ENCODE measurements at places on chromosomes 4 and X.
A peak's percentile ranks its signal among the peaks of the same experiment; 100 is the strongest.

GRCh38 chr4:101708293-101709039, 82.1 kb upstream of the BANK1 start:
- H3K27me3 ChIP-seq: no peaks in the 10 kb centered on the region

GRCh38 chr4:70943114-70943513, 40.9 kb downstream of the MOB1B start:
- DNase-seq: no peak
- H3K36me3 ChIP-seq: no peaks in the 10 kb centered on the region
- no peak overlapping the region for H3K4me3 ChIP-seq
- no peak overlapping the region for H3K27ac ChIP-seq

DNA sequence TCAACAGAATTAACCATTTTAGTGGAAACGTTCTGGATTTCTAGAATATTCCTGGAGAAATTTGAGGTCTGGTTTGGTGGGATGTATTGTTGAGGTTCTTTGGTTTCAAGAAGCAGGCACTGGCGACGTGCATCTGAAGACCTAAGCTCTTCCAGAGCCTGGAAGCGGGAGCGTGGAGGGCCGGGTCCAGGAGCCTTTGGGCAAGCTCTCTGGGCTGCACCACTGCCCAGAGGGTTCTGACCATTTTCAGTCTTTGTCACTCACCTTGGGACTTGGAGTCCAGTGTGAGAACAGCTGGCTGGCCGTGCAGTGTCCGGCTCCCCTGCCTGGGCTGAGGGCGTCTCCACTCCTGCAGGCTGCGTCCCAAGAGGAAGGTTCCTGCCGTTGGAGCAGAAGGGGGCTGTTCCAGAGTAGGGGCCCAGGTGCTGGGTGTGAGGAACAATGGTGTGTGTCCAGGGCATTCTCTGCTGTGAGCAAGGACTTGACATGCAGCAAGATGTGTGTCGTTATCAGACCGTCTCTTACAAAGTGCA, 24.0 kb downstream of the PIGG start:
- DNase-seq: no peak
- H3K4me1 ChIP-seq: no peaks in the 10 kb centered on the region
- H3K27me3 ChIP-seq: no peaks in the 10 kb centered on the region
- no peak overlapping the region for H3K4me3 ChIP-seq
- H3K36me3 ChIP-seq: peaks cover 43% of the 10 kb centered on the region
- no peak overlapping the region for H3K27ac ChIP-seq

GRCh38 chr4:172962564-172963353, 205.9 kb upstream of the GALNT7 start:
- H3K4me1 ChIP-seq: no peaks in the 10 kb centered on the region
- no peaks in the 10 kb centered on the region for H3K36me3 ChIP-seq
- no peak overlapping the region for H3K27ac ChIP-seq
- no peak for DNase-seq

DNA sequence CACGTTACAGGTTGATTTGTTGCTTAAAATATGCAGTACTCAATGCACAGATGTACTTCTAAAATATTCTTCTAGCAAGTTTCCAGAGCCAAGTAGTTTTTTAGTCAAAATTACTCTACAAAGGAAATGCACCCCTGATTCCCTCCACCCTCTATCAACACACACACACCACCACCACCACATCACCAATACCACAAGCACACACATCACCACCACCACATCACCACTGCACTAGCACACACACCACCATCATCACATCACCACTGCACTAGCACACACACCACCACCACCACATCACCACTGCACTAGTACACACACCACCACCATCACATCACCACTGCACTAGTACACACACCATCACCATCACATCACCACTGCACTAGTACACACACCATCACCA, 105.2 kb upstream of the FRG1 start:
- H3K4me1 ChIP-seq: no peaks in the 10 kb centered on the region
- DNase-seq: no peak
- no peaks in the 10 kb centered on the region for H3K36me3 ChIP-seq

DNA sequence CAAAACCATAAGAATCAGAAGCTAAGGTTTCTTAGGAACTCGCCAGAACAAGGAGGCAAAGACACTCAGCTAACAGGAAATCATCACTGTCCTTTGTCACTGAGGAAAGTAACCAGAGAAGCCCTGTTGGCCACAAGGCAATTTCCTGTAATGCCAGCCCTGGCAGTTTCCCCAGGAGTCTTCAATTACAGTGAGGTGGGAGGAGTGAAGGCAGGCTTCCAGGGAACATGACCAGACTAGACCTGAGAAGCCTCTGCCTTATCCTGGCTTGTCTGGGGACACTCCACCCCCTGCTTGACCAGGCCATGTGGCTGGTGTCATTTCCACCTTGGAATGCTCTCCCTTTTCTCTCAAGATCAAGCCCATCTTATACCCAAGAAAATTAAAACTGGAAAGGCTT, 125.3 kb downstream of the COL4A6 start:
- H3K27me3 ChIP-seq: no peaks in the 10 kb centered on the region
- DNase-seq: no peak
- no peaks in the 10 kb centered on the region for H3K36me3 ChIP-seq
- H3K4me3 ChIP-seq: no peak overlapping the region
- no peak overlapping the region for H3K27ac ChIP-seq

DNA sequence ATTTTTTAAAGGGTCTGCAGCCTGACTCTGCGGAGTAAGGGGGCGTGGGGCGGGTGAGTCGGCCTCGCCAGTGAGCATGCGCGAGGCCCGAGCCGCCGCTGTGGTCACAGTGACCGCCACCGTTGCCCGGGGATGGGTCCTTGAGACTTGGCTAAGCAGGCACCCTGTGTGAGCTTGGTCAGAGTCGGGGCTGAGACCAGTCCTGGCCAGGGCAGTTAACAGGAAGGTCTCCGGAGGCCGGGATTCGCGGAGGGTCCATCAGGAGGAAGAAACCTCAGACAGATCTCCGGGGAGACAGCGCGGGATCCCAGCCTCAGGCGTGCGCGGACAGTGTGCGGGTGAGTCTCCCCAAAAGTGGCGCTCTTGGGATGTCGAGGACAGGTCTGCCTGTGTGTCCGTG, 1384.4 kb upstream of the PCDH10 start:
- no peak for DNase-seq
- no peaks in the 10 kb centered on the region for H3K4me1 ChIP-seq
- H3K27me3 ChIP-seq: no peaks in the 10 kb centered on the region
- H3K27ac ChIP-seq: no peak overlapping the region

DNA sequence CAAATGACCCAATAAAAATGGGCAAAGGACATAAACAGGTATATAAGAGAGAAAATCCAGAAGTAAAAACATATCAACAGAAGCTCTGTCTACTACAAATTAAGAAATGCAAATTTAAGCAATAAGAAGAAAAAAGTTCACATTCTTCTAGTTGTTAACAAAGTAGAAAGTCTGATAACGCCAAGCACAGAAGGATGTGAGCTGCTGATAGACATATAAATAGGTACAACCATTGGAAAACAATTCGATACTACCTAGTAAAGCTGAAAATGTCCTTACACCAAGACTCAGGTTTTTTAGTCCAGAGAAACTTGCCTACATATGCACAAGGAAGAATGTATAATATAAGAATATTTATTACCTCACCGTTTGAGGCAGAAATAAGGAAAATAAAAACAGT, 35.8 kb upstream of the SLAIN2 start:
- no peak overlapping the region for H3K4me3 ChIP-seq
- H3K27ac ChIP-seq: no peak overlapping the region
- no peak for DNase-seq
- no peaks in the 10 kb centered on the region for H3K27me3 ChIP-seq
- no peaks in the 10 kb centered on the region for H3K36me3 ChIP-seq

DNA sequence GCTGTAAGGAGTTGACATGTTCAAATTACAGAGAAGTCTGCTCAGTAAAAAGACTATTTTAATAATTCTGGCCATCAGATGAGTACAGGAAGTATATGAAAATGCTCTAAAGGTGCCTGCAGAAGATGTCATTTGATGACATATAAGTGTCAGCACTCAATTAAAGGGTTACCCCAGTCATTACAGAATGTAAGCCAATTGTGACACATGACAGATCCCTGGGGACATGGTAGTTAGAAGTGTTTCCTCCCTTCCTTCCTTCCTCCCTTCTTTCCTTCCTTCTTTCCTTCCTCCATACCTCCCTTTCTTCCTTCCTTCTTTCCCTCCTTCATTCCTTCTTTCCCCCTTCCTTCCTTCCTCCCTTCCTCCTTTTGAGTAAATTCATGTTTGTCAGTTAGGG, 453.0 kb downstream of the RAPGEF2 start:
- H3K27me3 ChIP-seq: no peaks in the 10 kb centered on the region
- no peak overlapping the region for H3K4me3 ChIP-seq
- H3K36me3 ChIP-seq: no peaks in the 10 kb centered on the region
- no peak overlapping the region for H3K27ac ChIP-seq
- DNase-seq: no peak

DNA sequence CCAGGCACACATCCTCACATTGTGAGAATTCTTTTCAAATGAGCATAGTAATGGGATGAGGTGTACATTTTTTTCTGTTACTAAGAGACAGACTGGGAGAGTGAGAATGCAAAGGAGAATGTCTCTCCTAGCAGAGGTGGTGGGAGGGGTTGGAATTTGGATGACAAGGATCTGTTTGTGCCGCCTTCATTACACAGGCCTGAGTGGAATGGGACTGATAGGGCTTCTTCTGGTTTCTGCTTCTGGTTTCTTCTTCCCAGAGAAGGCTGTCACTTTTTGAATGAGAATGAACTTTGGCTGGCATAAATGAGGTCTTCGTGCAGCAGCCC, 55.4 kb downstream of the C4orf51 start:
- H3K27me3 ChIP-seq: no peaks in the 10 kb centered on the region
- no peak overlapping the region for H3K27ac ChIP-seq
- no peak for DNase-seq
- no peak overlapping the region for H3K4me3 ChIP-seq
- H3K4me1 ChIP-seq: peaks cover 3% of the 10 kb centered on the region
- H3K36me3 ChIP-seq: no peaks in the 10 kb centered on the region

DNA sequence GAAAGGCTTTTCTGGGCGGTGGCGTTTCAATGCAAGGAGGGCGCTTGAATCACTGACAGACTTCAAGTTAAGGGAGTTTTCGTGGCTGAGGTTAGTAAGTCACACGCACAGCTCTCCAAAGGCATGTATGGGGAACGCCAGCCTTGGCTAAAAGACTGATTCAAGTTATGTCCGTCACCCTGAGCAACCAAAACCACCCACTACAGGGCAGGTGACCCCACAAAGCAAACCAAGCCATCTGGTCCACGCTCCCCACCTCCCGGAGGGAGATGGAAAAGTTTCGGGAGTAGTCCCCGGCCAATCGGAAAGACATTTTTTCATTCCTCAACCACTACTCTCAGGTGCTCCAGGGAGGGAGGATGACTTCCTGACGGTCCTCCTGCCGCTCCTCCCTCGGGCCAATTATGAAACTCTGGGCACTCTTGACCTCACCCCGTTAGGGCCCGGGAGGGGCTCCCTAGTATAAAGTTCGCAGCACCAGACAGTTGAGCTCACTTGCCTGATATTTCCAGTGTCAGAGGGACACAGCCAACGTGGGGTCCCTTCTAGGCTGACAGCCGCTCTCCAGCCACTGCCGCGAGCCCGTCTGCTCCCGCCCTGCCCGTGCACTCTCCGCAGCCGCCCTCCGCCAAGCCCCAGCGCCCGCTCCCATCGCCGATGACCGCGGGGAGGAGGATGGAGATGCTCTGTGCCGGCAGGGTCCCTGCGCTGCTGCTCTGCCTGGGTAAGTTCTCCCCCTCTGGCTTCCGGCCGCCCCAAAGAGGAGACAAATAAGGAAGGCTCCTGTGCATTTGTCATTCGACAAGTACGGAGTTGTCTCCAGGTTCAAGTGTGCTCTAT, at the start of gene EREG:
TSS of gene EREG (plus strand) at position 494 of the 840 bp plus-strand sequence. CDS start at position 658, 164 bp downstream.
- no peak within 1 kb of the TSS for H3K27ac ChIP-seq
- H3K4me1 ChIP-seq: peaks cover 6% of the 10 kb centered on the region
- H3K4me3 ChIP-seq: peak within 1 kb of the TSS; percentile 25
- peaks cover 11% of the 10 kb centered on the region for H3K27me3 ChIP-seq
- DNase-seq: no peak
- H3K36me3 ChIP-seq: no peaks in the 10 kb centered on the region

DNA sequence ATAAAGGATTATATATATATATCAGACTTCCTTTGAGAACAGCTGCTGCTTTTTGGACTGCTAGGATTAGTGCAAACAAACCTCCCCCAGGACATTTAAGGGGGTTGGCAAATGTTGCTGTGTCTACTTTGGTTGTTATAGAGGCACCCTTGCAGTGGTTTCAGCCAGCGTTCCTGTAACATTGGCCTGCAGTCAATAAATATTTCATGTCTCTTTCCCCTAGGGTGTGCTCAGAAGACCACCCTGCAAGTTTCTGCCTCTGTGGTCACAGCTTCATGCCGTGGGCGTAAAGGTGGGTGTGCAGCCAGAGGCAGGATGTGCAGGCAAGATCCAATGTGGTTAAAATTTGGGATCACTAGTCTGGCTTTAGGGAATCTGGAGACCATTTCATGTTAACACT, 28.9 kb downstream of the FGF5 start:
- H3K4me1 ChIP-seq: no peaks in the 10 kb centered on the region
- H3K4me3 ChIP-seq: no peak overlapping the region
- H3K27ac ChIP-seq: no peak overlapping the region
- H3K36me3 ChIP-seq: no peaks in the 10 kb centered on the region

- H3K36me3 ChIP-seq: no peaks in the 10 kb centered on the region
- H3K27ac ChIP-seq: no peak overlapping the region
- no peak for DNase-seq
Observed at GRCh38 chrX:73478961-73479360, 32.1 kb downstream of the CDX4 start.

GRCh38 chr4:123478859-123479345, 82.3 kb downstream of the SPRY1 start:
- no peak overlapping the region for H3K27ac ChIP-seq
- no peaks in the 10 kb centered on the region for H3K27me3 ChIP-seq
- no peaks in the 10 kb centered on the region for H3K4me1 ChIP-seq
- no peak for DNase-seq
- H3K4me3 ChIP-seq: no peak overlapping the region
- no peaks in the 10 kb centered on the region for H3K36me3 ChIP-seq

DNA sequence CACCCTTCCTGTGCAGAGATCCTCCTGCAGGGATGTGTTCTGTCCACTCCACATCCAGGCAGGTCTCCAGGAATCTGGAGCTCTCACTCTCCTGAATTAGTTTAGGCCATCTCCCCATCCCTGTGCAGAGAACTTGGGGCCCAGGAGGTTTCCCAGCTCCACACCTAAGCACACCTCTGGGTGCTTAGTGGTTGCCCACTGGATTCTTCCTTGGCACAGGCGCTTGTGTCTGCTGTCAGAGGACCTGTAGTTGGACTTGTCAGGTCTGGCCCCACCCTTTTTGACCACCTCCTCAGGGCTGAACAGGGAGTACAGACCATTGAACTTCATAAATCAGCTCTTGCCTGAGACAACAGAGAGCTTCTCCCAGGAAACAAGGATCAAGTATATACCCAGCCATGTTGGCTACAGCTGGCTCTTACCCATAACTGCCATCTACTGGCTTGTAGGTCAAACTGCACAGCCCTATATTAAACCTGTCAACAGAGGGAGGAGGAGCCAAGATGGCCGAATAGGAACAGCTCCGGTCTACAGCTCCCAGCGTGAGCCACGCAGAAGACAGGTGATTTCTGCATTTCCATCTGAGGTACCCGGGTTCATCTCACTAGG, 275.5 kb downstream of the PPARGC1A start:
- H3K4me1 ChIP-seq: no peaks in the 10 kb centered on the region
- H3K27me3 ChIP-seq: no peaks in the 10 kb centered on the region
- no peak for DNase-seq
- no peak overlapping the region for H3K27ac ChIP-seq
- H3K36me3 ChIP-seq: no peaks in the 10 kb centered on the region

GRCh38 chrX:1778817-1779216, 164.0 kb downstream of the ASMT start:
- no peak overlapping the region for H3K27ac ChIP-seq
- no peak overlapping the region for H3K4me3 ChIP-seq
- H3K36me3 ChIP-seq: no peaks in the 10 kb centered on the region
- no peaks in the 10 kb centered on the region for H3K27me3 ChIP-seq

- H3K27me3 ChIP-seq: no peaks in the 10 kb centered on the region
- H3K36me3 ChIP-seq: no peaks in the 10 kb centered on the region
- DNase-seq: peak; percentile 45
- peak overlapping the region; percentile 81 for H3K27ac ChIP-seq
- H3K4me3 ChIP-seq: peak overlapping the region; percentile 66
Observed at GRCh38 chr4:76212851-76213414, 691 bp downstream of the SCARB2 start.
